ENCODE measurements at places on chromosomes 12 and 14.

DNA sequence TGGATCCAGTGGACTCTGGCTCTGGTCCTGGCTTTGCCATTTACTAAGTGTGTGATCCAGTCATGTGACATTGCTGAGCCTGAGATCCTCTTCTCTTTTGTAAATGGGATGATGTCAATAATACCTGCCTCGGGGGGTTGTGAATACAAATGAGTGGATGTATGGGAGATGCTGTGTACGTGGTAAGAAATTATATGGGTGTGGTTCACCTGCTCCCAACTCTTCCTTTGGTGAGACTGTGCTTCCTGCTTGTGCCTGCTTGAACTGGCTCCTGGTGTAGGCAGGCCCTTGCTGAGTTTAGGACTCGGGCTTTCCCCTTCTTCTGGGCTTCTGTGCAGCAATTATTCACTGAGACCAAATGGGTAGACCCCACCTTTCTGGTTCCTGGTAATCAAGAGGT lies 189.5 kb upstream of the FRMD6 start:
- no peak for DNase-seq

GRCh38 chr12:124541322-124541721 lies 26.1 kb downstream of the NCOR2 start:
- DNase-seq = no peak

GRCh38 chr14:35304812-35305462 lies 12.8 kb downstream of the PSMA6 start:
- DNase-seq = no peak

GRCh38 chr14:75742867-75743266 lies 81.8 kb downstream of the TTLL5 start:
- DNase-seq = no peak

DNA sequence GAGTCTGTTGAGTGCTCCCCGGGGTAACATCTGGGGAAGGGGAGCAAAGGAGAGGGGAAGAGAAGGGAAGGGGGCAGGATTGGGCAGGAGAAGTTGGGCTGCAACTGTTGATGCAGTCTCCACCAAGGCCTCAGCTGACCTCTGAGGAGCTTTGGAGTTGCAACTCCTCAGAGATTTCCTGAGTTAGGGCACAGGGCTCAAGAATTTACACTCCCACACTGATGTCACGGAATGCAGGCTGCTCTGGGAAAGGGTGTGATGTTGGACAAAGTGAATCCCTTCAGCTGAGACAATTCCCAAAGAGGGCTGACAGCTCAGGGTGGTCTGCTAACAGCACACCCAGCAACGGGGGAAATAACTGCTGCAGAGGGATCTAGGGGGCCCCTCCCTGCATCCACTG lies 295.6 kb downstream of the PCNX1 start:
- no peak for DNase-seq

- DNase-seq = no peak
These were observed 3.4 kb upstream of the C3AR1 start for GRCh38 chr12:8069582-8069981.

- DNase-seq = no peak
These were observed 155.4 kb downstream of the DIO2 start for GRCh38 chr14:80055667-80056496.

GRCh38 chr12:50734409-50735263 lies 29.3 kb upstream of the ATF1 start:
- DNase-seq = no peak

DNA sequence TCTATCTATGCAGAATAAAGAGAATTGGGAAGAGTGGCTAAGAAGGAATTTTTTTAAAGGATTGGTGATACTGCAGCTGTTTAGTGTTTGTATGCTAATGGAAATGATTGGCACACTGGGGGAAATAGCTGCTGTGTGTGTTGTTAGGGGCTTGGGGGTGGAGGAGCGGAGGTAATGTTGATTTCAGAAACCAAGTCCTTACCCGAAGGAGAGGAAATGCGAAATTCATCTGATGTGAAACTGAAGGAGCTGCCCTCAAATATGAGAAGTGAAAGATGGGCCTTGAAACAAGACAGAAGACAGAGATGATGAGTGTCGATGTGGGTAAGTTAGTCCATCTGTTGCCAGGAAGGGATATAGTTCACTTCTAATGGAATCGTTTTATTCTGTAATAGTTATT lies 21.2 kb upstream of the RNASE12 start:
- no peak for DNase-seq

DNA sequence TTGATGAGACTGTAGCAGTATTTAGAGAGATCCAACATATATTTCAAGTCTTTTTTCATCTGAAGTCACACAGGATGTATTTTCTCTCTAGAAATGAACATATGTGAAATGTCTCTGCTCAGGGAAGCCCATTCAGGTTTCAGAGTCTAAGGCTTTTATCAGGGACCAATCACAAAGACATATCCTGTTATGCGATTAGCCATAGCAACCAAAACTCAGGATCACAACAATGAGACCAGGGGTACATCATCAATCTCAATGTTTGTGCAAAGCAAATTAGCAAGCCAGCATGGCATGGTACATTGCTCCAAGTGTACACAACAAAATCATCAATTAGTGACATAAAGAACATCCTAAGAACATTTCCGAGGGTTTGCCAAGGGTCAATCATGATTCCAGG lies 99.2 kb upstream of the AMN1 start:
- DNase-seq = no peak

Data from Peyer's patch (tissue), 4 donors.